ENCODE measurements at places on chromosomes 12 and 14.

GRCh38 chr14:92615451-92615850, 101.9 kb downstream of the RIN3 start:
- peak; percentile 70 for DNase-seq

- no peak for DNase-seq
These were observed 59.6 kb downstream of the CACNA1C start for GRCh38 chr12:2112401-2112800.

- no peak for DNase-seq
These were observed 63.1 kb upstream of the VASH1 start for GRCh38 chr14:76698191-76698590.

GRCh38 chr12:88604646-88605045, 24.4 kb upstream of the KITLG start:
- DNase-seq: no peak

DNA sequence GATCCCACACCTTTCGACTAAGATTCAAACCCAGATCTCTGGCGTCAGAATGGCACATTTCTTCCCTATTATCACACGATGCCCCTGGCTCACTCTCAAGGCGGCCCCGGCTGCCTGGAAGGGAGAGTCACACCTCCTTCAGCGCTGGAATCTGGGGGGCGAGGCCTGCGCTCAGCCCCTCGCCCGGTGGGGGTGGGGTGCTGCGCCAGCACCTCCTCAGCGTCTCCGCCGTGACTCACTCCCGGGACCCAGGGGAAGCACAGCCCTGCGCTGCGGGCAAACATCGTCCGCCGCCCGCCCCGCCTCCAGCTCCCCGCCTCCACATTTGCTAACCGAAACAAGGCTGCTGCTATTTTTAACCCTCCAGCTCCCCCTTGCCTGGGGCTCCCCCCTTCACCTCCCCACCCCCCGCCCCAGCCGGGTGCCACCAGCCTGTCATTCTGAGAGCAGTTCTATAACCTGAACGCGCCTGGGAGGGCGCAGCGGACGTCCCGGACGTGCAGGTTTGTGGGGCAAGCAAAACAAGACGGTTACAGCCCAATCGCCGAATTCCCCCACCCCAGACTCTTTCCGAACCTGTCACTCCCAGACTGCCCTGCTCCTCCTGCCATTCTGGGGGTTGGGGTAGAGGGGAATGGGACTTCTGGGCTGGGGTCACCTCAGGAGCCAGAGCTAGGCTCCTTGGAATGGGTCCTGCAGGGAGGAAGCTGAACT, 6.7 kb downstream of the HDAC7 start:
- peak; percentile 90 for DNase-seq

- DNase-seq: no peak
These were observed 83.2 kb downstream of the ITPK1 start for GRCh38 chr14:93032421-93032936.

DNA sequence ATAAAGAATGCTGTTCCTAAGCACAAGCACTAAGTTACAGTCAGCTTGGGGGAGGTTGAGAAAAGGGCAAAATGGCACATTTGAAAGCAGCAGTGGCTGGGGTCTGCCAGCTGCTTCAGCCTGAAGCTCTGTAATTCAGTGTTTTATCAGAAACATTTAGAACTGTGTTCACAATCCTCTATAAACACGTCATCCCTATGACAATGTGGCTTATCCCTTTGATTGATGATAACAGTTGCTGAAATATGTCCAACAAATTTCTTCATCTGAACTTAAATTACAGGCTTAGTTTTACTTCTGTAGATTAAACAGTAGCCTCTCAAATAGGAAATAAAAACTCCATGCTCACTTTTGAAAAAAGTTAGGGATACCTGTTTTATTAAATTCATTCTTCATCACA, 108.8 kb downstream of the VEZT start:
- no peak for DNase-seq

GRCh38 chr12:108724054-108724889, 7.0 kb downstream of the CORO1C start:
- DNase-seq: no peak

DNA sequence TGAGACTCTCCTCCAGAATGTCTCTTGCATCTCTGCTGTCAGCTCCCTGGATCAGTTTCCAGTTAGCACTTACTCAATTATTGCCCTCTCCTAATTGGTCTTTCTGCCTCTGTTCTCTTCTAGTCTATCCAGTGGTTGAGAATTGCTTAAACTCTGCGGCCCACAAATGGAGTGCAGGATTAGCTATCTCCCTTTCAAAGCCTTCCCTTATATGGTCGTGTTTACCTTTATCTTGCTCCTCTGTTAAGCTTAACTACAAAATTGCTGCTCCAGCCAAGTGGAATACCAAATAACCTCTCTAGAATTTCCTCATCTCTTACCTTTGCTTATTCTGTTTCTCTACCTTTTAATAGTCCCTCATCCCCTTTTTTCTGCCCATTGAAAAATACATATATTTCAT, 132.7 kb downstream of the NRXN3 start:
- no peak for DNase-seq

GRCh38 chr14:72699443-72699842, 194.5 kb downstream of the DPF3 start:
- DNase-seq: no peak

DNA sequence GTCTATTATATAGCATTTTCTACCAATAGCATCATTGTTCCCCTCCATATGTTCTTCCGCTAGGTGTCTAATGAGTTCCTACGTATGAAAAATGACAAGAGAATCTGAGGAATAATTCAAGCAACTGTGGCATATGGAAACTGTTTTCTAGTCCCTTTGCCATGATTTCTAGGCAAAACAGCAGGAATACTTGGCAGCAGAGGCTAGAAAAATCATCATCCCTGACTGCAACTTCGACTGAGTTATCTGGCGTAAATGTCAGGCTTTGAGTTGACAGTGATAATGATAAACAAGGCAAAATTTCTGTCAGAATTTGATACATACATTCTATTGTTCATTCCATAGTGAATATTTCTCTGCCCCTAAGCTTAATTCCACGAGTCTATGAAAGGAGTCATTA, 572.8 kb upstream of the USP15 start:
- DNase-seq: no peak

- no peak for DNase-seq
These were observed 89.9 kb upstream of the CPNE8 start for GRCh38 chr12:38995249-38995648.

DNA sequence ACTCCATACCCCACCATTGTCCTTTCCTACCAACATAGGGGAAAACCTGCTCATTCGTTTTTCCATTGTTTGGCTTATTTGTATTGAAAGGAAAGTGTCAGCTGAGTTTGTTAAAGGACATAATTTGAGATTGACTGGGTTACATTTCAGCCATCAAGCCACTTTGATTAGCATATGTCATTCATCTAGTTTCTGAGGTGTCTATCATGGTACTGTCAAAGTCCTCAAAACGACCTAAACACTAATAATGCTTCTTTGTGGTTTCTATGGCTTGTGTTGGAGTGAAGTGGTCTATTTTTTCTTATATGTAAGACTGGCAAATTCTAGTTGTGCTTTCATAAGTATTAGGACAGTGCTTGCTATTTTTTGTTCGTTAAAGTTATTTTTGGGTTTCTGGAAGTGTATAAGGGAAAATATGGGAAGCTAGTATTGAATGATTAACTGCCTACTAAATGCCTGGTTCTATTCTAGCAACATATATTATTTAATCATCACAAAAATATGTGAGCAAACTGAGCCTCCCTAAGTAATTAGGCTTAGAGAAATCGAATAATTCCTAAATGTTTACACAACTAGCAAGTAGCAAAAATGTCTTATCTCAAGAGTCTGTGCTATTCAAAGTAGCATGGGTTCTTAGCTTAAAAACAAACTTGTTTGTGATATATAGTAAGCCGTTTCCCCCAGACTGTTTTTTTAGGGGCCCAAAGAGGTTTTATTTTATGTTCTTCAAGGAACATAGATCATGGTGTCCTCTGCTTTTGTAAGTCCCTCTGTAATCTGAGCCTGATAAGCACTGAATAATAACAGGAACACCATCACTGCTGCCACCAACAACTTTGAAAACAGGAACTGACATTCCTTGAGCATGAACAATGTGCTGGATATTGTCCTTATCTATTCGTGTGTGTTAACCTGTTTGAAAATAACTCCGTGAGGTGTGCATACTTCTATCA, 67.1 kb downstream of the DERA start:
- DNase-seq: no peak

DNA sequence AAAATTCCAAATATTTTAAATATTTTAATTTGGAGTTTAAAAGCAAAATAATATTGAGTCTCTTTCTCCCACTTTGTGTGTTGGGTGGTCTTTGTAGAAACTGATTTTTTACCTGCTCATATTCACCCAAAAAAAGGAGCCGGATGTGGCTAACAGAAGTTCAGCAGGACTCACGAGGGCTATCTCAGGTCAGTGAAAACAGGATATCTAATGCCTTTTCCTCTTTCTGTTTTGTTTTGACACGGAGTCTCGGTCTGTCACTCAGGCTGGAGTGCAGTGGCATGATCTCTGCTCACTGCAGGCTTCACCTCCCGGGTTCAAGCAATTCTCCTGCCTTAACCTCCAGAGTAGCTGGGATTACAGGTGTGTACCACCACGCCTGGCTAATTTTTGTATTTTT, 30.8 kb downstream of the COA8 start:
- DNase-seq: no peak

DNA sequence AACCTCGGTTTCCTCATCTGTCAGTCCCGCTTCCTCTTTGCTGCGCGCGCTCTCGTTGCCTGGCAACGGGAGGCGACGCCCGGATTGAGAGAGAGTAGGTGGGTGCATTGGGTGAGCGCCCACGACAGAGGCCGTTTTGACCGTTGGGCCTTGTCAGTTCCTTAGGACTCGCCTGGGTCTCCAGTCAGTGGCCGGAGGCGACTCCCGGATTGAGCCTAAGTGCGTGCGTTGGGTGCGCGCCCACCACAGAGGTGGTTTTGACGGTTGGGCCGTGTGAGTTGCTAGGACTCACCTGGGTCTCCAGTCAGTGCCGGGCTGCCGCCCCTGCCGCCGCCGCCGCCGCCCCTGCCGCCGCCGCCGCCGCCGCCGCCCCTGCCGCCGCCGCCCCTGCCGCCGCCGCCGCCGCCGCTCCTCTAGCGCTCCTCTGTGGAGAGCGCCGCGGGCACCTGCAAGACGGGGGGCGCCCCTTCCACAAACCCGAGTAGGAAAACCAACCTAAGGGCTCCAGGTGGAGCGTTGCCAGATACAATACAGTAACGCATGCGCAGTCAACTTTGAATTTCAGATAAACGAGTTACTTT, 37.2 kb downstream of the APOBEC1 start:
- DNase-seq: no peak

- no peak for DNase-seq
These were observed 114.4 kb downstream of the VRK1 start for GRCh38 chr14:96911499-96912149.

GRCh38 chr14:59239022-59239421, 50.6 kb downstream of the DAAM1 start:
- DNase-seq: no peak

- DNase-seq: no peak
These were observed 302.5 kb upstream of the FKBP4 start for GRCh38 chr12:2492236-2492635.

- no peak for DNase-seq
These were observed 242.0 kb downstream of the ADAMTS20 start for GRCh38 chr12:43309959-43310358.

DNA sequence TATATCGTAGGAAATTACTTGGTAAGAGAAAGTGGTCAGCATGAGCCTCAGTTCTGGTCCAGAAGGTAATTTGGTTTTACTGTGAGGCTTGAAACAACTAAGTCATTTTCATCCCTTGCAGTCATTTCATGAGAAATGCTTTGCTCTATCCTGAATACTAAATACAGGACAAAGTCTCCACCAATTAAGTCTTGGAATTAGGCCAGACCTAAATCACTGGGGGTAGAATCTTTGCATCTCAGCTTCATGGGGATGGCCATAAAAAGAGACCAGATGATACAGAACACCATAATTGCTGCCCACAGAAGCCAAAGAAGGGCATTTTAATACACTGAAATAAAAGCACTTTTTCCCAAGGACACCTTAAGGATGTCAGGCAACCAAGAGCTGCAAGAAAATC, 277.9 kb upstream of the DCN start:
- no peak for DNase-seq

GRCh38 chr12:129064209-129064855, 211.1 kb downstream of the GLT1D1 start:
- DNase-seq: no peak

GRCh38 chr12:14883686-14884085, 2.0 kb downstream of the MGP start:
- DNase-seq: no peak

DNA sequence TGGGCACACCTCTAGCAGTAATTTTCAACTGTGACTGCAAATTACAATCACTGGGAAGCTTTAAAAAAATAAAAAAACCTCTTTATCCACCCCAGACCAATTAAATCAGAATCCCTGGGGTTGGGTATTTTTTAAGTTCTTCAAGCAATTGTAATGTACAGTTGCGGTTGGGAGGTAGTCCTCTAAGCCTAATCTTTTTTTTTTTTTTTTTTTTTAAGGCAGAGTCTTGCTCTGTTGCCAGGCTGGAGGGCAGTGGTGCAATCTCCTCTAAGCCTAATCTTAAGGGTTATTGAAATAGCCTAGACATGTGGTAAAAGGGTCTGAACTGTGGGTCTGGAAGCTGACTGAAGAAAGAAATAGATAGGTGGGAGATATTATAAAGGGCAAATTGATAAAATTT, 230.5 kb downstream of the AKAP6 start:
- DNase-seq: no peak

- no peak for DNase-seq
These were observed 17.4 kb upstream of the PRB2 start for GRCh38 chr12:11412731-11413130.

GRCh38 chr12:94240171-94240570, 91.8 kb downstream of the PLXNC1 start:
- no peak for DNase-seq

DNA sequence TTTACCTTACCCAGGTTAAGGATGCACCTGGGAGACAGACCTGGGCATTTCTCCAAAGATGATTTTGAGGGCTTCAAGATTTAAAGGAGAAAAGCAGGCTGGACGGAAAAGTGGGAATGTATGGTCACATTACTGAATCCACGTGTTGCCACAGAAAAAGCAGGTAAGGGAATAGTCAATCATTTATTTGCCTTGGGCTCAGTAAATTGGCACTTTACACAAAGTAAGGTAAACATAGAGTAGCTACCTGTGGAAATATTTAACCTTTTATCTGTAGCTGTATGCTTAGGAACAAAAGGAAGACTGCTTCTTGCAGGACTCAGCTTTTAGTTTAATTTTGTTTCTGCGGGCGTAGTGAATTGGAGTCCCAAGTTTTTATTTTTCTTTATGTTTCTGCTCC, 153.3 kb downstream of the SLCO1B3 start:
- DNase-seq: no peak

DNA sequence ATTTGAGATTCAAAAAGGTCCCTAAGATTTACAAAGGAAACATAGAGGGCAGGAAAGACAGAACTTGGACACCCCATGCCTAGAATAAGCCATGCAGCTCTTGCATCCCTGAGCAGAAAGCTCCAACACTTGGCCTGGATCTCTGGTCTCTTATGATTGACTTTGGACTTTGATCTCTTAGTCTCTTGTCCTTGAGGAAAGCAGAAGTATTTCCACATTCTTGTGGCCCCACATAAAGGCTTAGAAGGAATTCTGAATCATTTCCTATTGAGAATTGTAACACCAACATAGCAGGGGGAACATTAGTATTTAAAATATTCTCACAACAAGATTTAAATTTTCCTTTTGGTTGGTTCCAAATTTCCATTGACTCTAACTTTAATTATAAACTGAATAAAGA, 283.7 kb upstream of the PRKD1 start:
- DNase-seq: no peak
